ENCODE measurements at places on chromosomes 5 and 9.
A peak's percentile ranks its signal among the peaks of the same experiment; 100 is the strongest.

DNA sequence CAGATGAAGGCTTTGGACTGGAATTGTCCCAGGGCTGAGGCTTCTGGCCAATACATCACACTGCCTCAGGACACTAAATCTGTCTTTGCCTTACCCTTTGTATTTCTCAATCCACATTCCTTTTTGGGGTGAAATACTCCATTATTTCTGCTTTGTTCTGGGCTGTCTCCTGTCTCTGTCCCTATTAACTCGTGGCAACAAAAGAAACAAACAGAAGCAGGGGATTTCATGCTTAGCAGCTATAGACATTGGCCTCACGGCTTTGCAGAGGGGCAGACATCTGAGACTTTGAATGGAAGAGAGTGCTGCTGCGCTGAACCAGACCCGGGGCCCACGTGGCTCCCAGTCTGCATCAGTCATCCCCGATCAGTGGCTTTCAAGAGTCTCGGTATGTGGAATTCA lies 129.7 kb downstream of the ARL15 start:
- DNase-seq: no peak

- no peak for DNase-seq
These were observed 1.4 kb upstream of the SUSD1 start for GRCh38 chr9:112176524-112176923.

DNA sequence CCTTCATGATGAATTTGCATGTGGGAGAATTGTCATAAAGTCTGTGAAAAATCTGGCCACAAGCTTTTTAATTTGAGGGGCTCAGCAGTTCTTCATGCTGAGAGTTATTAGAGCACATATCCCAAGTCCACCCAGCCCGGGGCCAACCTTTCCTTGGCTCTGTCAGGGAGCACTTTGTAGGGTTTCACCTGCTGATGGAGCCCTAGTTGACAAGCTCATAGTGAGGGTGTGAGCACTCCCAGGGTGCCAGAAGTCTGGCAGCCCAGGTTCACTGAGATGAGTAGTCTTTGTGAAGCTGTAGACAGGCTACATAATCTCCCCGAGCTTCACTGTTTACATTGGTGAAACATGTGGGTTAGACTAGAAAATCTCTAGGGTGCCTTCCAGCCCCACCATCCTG lies 97.2 kb upstream of the NREP start:
- no peak for DNase-seq

- no peak for DNase-seq
These were observed 334.6 kb upstream of the KLF9 start for GRCh38 chr9:70749066-70749465.

- DNase-seq: peak; percentile 39
These were observed 140.1 kb upstream of the FBXL17 start for GRCh38 chr5:108521841-108522506.

- DNase-seq: no peak
These were observed 84.9 kb upstream of the NR3C1 start for GRCh38 chr5:143488381-143488780.

GRCh38 chr5:140240987-140241706 lies 61.8 kb downstream of the PFDN1 start:
- DNase-seq: peak; percentile 88

- peak; percentile 48 for DNase-seq
These were observed 63.3 kb downstream of the LIX1 start for GRCh38 chr5:97078958-97079743.

DNA sequence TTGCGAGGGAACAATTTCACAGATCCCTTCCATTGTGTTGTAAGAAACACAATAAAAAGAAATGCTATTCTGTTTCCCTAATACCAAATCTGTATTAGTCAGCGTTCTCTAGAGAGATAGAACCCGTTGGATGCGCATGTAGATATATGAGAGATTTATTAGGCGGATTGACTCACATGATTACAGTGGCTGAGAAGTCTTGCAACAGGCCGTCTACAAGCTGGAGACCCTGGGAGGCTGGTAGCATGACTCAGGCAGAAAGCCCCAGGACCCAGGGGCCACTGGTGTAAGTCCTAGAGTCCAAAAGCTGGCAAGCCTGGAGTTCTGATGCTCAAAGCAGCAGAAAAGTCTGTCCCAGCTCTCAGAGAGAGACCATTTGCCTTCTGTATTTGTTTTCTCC lies 18.4 kb upstream of the IL17B start:
- DNase-seq: peak; percentile 97

DNA sequence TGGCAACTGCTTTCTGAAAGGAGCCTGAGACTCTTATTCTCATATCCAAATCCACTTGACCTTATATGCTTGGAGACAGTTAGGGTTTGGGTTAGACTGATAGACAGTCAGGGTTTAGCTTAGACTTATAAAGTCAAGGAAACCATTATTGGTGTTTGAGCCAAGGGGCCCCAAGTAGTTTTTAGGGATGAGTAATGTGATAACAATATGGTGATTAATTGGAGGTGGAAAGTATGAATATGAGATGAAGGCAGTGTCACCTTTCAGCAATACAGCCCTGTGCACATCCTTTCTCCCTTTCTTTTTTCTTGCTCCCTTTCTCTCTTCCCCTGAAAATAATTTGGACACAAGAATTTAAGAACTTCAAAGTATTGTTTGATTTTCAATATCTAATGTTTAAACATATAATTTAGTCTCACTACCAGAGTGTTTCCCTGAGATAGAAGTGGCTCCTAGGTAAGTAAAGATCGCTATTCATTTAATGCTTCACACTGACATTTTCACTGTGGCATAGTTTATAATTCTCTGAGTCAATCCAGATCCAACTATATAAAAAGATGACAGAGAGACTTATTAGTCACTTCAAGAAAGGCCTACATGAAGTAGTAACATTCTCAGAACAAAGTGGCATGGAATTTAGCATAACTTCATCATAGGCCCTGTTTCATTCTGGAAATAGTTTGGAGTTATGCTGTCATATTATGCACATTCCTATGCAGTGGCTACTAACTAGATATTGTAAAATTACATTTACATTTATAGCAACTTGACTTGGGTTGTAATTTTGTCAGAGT lies 200.8 kb downstream of the CHSY3 start:
- peak; percentile 16 for DNase-seq

DNA sequence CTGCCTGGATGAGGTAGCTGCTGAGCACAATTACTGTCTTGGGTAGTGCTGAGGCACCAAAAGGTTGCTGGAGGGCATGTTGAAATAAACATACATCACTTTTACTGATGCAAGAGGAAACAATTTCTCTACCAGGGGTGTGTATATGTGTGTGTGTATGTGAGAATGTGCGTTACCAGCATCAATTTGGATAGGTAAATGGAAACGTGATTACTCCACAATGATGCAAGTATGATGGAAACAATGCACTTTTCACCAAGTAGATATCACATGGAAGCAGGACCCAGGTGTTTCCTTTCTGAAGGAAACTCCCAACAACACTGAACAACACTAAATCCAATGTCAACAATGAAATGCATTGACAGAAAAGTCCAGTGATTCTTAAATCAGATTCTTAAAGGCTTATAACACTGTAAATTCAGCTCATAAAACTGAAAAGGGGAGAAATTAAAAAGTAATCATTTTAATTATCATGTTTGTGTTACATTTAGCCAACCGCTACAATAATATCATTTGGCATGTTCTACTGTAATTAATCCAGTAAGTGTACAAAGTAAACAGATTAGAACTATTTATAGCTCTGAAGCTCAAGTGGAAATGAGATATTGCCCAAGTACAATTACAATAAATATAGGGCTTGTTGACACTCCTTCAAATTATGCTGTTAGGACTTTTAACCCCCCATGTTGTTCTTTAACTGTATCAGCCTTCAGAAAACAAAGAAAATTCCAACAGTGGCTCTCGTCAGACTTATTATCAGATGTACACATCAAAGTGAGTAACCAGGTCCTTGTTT lies 25.3 kb downstream of the YIPF5 start:
- no peak for DNase-seq

- no peak for DNase-seq
These were observed 42.8 kb downstream of the SNX30 start for GRCh38 chr9:112793213-112793810.

DNA sequence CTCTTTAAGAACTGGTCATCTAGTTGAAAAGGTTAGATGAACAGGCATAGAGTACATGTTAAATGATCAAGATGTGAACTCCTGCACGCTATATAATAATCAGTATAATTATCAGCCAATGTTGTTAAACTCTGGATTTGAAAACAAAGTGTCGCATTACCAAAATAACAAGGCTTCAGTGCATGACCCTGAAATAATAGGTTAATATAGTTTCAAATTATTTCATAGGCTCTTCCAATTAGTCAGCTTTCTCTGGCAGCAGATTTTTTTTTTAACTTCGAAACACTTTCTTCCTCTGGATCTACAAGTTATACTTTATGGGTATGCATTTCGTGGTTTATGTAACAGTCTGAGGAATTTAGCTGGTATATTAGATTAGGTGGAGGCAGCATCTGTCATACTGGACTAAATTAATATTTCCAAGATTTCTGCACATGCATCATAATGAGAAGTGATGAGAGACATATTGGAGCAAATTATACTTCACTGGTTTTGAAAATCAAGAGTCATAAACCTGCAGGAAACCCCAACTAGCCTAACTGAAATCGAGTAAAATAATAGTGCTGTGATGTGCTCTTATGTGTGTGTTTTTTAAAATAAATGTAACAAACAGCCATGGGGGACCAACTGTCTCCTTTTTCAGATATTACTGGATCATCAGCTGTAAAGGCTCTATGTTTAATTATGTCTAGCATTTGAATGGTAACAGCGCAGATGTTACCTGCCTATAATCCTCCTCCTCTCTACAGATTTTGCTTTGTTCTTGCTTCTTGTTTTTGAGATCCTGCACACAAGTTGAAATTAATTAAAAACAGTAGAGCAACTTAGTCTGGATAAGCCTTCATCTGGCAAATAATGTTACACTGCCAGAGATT lies 85.9 kb upstream of the CKMT2 start:
- no peak for DNase-seq

- no peak for DNase-seq
These were observed 64.5 kb downstream of the PTPRD start for GRCh38 chr9:10548348-10548747.

- DNase-seq: no peak
These were observed 72.3 kb downstream of the SHC3 start for GRCh38 chr9:89106224-89106851.

DNA sequence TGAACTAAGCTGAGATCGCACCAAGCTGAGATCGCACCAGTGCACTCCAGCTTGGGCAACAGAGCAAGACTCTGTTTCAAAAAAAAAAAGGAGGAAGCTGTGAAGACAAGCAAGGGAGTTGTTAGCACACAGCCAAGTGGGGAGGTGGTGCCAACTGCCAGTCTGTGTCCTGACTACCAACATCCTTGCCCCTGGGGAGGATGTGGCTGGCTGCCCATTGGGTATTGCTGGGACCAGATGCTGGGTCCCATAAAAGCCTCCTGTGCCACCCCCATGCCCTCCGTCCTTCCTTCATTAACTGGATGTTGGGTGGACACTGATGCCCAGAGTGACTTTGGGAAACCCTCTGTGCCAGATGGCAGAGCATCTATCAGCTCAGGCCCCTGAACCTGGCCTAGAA lies 157.1 kb upstream of the COL5A1 start:
- no peak for DNase-seq

DNA sequence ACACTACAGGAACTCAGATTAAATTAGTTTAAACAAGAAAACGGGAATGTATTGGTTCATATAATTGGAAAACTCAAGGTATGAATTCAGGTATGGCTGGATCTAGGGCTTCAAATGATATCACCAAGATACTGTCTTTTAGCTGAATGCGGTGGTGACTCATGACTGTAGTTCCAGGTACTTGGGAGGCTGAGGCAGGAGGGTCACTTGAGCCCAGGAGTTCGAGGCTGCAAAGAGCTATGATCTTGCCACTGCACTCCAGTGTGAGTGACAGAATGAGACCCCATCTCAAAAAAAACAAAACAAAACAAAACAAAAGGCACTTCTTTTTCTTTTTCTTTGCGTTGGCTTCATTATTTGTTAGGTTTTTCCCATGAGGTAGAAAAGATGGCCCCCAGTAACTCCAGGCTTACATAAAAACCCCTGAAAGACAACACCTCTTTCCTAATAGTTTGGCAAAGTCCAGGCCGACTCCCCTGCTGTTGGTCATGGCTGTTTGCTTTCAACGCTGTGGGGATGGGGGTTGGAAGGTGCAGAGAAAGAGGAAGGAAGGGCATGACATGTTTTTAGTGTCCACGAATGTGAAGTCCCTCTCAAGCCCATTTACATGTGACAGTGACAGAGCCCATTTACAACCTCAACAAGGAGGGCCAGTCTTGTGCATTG lies 39.8 kb upstream of the CRB2 start:
- DNase-seq: no peak

DNA sequence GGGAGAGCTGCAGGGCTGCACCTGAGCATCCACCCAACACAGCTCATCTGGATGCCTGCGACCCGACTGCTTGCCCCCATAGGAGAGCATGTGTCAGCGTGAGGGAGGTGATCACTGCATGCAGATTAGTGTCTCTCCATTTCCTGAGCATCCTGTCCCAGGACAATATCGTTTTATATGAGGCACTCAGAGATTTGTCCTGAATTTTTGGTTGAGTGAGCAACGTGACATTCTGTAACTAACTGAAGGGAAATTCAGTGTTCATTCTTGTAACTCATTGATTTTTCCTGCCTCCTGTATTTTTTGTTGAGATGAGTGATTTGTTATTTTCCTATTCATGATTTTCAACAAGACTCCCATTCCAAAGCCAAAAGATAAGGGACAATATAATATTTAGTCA lies 20.7 kb upstream of the ANKRD34B start:
- no peak for DNase-seq

DNA sequence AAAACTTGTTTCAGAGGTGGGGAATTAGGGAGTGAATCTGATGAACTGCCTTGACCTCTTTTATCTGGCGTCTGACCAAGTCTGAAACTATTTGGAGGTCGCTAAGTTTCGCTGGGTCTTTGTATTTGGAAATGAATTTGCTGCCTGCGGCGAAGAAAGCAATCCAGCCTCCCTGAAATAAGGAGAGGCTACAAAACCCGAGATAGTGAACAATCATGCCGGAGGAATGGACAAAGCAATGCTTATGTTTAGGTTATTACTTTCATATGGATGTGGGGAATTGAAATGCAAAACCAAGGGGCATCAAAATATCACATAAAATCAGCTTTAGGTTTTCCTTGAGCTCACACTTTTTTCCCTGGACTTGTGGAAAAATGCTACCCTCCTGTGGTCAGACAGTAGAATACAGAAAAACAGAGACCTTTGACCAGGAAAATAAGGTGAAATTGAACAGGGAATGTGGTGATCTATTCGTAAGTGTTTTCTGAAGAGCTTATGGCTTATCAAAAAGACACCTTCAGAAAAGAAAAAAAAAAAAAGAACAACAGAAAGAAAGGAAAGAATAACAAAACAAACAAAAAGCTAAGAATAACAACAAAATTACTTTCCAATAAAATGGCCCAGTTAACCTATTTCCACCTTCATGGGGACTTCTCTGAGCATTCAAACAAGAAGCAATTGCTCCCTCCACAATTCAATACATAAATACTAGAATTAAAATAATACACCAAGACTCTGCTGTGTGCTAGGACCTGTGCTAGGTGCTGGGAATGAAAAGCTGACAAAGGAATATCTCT lies 68.6 kb upstream of the DPYSL3 start:
- DNase-seq: peak; percentile 30

DNA sequence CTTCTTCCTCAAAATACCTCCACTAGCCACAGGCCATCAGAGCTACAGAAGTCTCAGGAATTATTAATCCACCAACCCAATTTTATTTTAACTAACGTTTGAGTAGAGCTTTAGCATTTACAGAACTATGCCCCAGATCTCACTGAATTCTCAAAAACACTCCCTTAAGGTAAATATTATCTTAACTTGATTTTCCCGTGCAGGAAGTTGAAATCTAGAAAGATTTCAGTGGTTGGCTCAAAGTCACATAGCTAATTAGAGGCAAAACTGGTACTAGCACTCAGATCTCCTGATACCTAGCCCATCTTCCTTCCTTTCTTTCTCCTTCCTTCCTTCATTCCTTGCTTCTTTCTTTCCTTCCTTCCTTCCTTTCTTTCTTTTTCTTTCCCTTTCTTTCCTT lies 298.3 kb downstream of the ENC1 start:
- no peak for DNase-seq

Measured in stromal cell of bone marrow (primary cell).